ENCODE measurements at places on chromosomes 11 and 22.

GRCh38 chr22:26768952-26769351, 111.6 kb downstream of the MIAT start:
- DNase-seq = no peak

DNA sequence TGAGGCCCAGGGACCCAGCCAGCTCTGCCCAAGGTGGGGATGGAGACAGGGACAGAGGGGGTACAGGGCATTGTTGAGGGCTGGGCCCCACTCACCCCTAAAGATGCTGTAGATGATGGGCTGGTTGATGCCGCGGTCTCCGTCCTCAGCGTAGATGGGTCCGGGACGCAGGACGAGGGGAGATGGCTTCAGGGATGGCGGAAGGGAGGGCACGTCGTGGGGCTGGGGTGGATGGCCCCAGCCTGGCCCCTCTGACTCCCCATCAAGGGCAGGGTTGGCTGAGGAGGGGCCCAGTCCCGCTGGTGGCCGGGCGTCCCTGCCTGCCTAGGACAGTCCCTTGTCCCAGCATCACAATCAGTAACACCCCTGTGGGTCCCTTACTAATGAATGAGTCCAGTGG, 4.5 kb upstream of the IRF7 start:
- no peak for DNase-seq

DNA sequence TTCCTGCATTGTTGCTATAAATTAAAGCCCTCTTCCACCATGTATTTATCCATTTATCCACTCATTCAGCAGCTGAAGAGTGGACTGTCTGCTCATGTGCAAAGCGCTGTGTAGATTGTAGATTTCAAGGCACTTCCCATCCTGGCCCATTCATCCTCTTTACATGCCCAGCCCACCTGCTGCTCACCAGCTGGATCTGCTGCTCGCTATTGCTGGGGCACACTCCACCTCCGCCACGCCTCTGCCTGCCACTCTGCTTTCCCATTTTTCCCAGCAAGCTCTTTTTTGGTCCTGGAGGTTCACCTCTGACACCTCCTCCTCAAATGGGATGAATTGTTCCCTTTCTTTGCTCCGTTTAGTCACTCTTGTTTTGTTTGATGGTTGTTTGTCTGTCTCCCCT, 48.3 kb downstream of the CEP164 start:
- no peak for DNase-seq

DNA sequence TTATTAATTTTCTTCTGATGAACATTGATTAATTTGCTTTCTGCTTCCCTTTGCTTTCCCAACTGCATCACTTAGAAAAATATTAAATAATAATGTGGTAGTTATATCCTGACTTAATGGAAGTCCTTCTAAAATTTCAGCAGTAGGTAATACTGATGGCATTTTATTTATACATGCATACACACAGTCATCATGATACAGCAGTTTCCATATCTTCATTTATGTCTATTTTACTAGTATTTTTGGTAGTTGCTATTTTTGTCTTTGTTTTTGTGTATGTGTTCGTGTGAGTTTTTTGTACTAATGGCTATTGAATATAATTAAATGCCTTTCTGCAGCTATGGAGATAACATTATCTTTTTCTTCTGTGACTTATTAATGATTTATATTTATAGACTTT, 484.7 kb upstream of the CNTN5 start:
- no peak for DNase-seq

DNA sequence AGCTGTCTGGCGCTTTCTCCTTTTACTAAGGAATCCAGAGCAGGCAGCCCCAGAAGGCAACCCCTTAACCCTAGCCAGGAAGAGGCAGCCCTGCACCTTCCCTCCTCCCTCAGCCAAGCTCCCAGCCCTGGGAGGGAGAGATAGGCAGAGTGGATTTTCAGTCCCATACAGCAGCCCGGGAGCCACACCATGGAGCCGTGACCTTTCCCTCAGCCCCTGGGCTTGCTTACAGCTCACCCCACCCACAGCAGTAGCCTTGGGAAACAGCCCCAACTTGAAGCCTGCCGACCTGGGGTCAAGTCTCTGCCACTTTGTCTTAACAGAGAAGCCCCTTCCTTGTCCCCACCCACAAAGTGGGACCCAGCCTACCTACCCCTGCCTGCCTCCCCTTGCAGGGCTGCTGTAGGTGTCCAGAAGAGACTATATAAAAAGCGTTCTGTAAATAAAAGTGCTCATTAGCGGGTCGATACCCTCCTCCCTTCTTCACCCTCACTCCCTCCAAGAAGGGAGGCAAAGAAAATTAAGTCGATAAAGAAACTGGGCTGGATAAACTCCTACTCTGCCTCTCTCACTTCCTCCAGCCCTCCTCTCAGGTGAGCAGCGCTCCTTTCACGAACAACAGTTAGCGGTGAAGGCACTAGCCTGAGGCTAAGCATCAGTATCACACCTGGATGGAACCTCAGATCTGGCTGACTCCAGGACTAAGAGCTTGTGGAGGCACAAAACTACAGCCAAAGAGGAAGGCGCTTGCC, 4.2 kb downstream of the TST start:
- no peak for DNase-seq

DNA sequence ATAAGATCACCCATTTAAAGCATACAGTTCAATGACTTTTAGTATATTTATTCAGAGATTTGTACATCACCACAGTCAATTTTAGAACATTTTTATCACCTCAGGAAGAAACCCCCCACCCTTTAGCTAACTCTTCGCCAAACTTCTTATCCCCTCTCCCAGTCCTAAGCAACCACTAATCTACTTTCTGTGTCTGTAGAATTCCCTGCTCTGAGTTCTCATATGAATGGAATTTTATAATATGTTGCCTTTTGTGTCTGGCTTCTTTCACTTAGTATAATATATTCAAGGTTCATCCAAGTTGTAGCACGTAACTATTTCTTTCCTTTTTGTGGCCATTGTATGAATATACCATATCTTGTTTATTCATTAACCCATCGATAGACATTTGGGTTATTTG, 3.6 kb downstream of the ANKRD13D start:
- no peak for DNase-seq

- no peak for DNase-seq
These were observed 55.0 kb upstream of the USP47 start for GRCh38 chr11:11786771-11787170.

DNA sequence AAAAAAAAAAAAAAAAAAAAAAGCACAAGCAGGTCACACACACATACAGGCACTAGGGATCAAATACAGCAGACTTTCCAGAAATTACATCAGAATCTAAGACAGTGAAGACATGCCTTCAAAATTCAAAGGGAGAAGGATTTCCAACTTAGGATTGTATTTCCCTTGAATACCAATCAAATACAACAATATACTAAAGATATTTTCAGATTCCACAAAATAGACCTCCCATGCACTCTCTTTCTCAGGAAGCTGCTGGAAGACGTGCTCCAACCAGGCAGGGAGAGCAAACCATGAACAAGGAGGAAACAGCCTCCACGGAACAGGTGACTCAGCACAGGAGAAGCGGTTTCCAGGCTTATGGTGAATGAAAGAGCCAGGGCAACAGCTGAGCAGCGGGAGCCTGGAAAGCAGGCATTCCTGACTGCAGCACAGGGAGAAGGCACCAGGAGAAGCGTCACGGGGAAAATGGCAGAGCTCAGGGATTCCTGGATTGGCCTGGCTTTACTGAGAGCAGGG, 32.0 kb downstream of the TMEM184B start:
- DNase-seq = no peak

- DNase-seq = no peak
These were observed 9.6 kb upstream of the PRG2 start for GRCh38 chr11:57399972-57400578.

- DNase-seq = no peak
These were observed 56.9 kb upstream of the WNT11 start for GRCh38 chr11:76263166-76263565.

DNA sequence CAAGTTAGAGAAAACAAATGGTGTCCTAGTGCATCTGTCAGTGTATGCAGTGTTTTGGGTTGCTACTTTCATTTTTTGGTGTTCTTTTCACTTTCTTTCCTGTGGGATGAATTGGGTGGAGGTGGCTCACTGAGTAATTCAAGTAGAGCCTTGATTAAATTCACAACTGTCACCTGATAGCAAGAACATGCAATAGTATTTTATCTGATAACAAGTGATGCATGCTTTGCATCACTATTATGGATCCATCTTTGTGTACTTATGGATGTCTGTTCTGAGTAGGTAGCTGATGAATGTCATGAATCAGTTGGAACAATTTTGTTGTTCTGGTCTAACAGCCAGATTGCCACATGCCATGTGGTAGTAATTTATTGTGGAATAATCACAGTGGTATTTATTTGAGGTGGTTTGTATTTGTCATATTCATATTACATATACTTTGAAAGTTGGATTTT, 87.5 kb downstream of the DDX10 start:
- no peak for DNase-seq

All from activated naive CD8-positive, alpha-beta T cell treated with anti-CD3 and anti-CD28 coated beads for 36 hours (primary cell).